ENCODE measurements at places on chromosomes 11 and 22. TPM values are rescaled to one million over a fixed set of nuclear protein-coding genes. Genes with fewer than 3 reads are reported as not detected.

DNA sequence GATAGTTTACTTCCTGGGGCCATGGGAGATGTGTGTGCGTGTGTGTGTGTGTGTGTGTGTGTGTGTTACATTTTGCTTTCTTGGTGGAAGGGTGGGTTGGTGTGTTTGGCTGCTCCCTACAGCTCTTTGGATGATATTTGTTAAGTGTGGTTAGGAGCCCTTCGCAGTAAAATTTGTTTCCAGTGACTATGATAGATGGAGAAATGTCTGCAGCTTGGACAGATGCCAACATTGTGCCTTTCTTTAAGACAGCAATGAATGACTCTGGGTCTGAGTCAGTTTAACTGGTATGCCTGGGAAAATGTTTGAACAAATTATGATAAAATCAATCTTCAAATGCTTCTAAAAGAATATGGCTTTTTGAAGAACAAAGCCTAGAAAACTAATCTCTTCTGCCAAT lies 102.7 kb upstream of the TRPC6 start:
- H3K27ac ChIP-seq: no peak overlapping the region
- H3K4me1 ChIP-seq: no peaks in the 10 kb centered on the region
- no peaks in the 10 kb centered on the region for H3K27me3 ChIP-seq
- H3K36me3 ChIP-seq: no peaks in the 10 kb centered on the region
- DNase-seq: peak; percentile 46

DNA sequence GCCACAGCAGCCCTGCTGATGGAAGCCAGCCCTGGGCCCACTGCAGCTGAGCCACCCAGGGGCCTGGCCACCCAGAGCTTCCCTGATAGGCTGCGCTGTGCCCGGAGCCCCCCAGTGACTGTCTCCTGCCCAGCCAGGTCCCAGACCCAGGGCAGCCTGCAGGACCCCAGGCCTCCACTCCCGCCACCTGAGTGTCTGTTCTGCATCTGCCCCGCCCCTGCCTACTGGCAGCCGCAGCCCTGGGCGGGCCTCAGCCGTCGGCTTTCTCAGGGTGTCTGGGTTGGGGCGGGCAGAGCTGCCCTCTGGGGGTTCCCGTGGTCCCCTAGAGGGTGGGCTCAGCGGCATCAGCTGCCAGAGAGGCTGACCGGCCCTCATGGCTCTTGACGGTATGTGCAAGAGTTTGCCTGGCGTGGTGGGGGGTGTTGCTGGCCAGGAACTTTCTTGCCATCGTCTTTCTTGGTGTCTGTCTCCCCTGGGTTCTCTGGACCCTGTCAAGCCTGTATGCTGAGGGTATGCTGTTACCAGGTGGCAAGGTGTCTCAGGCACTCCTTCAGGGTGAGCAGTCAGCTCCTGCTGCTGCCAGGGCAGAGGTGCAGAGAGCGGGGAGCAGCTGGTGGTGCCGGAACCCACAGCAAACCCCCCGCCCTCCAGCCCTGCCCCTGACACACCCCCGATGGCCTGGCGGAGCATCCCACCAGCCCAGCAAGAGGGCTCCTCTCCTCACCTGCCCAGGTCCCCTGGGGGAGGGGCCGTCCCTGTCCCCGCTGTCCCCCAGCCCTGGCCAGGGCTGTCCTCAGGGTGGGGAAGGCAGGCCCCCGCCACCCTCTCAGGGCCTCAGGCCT lies 12.2 kb upstream of the PIM3 start:
- DNase-seq: no peak
- no peak overlapping the region for H3K4me3 ChIP-seq
- H3K36me3 ChIP-seq: no peaks in the 10 kb centered on the region
- H3K27ac ChIP-seq: no peak overlapping the region

DNA sequence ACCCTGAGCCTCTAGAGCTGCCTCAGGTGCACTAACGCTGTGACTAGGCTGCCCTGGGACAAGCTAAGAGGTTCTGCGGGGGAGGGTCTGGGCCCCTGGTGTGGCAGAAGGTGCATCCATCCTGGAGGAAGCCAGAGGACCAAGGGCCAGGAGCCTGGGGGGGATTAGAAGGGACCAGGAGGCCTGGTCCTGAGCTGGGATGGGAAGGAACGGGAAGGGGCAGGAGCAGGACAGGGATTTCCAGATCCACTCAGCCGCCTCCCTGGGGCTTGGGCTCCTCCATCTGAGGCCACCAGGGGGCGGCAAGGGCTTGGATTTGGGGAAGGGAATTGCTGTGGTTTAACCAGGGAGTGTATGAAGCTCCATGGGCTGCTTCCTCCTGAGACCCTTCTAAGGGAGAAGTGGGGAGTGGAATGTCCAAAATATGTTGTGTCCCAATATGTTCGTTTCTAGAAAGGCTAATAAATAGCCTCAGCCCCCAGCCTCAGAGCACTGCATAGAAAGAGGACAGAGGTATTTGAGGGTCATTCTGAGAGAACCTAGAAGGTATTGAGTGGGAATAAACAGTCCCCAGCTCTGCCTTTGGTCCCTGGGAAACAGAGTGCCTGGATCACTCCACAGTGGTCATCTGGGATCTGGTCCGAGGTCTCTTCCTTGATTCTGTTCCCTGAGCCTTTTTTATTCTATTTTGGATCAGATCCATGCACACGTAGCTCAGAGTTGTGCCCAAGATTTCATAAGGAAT lies 17.4 kb upstream of the PRAME start:
- H3K27ac ChIP-seq: no peak overlapping the region
- H3K4me1 ChIP-seq: peaks cover 3% of the 10 kb centered on the region
- H3K4me3 ChIP-seq: no peak overlapping the region
- H3K36me3 ChIP-seq: no peaks in the 10 kb centered on the region

DNA sequence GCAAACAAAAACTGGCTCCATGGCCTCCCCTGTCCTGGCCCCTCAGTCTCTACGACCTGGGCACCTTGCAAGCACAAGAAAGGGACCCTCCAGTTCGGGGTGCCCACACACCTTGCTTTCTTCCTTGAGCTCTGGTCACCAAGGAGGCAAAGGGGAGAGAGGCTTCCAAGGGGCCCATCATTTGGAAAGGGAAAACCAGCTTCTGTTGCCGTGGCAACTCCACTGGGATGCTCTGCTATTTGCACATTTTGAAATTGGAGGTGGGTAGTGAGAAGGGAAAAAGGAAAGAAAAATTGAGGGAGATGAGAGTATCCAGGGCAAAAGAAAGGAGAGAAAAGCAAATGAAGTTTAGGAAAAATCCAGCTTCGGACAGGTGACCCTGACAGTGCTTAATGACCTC lies 388.4 kb downstream of the SHANK2 start:
- no peak overlapping the region for H3K4me3 ChIP-seq
- no peak for DNase-seq
- no peaks in the 10 kb centered on the region for H3K4me1 ChIP-seq
- H3K27me3 ChIP-seq: peaks cover 8% of the 10 kb centered on the region
- no peaks in the 10 kb centered on the region for H3K36me3 ChIP-seq

DNA sequence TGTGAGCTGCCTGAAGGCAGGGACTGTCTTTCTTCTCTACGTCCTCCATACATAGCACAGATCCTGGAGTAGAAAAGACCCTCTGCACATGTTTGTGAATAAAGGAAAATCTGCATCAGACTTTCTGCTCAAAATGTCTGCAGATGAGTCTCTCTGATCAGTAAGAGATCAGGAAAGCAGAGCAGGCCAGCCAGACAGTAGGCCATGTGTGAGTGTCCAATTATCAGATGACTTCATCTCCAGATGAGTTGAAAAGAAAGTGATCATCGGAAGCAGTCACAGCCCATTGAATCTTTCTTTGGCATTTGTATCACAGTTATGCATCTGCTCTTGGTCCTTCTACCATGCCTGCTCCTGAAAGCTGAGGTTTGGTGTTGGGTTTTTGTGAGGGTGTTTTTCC lies 298.7 kb upstream of the NCAM1 start:
- H3K36me3 ChIP-seq: no peaks in the 10 kb centered on the region
- H3K4me1 ChIP-seq: peaks cover 2% of the 10 kb centered on the region
- no peaks in the 10 kb centered on the region for H3K27me3 ChIP-seq
- H3K4me3 ChIP-seq: no peak overlapping the region
- H3K27ac ChIP-seq: no peak overlapping the region

- DNase-seq: no peak
- H3K4me3 ChIP-seq: no peak overlapping the region
- no peaks in the 10 kb centered on the region for H3K36me3 ChIP-seq
- no peak overlapping the region for H3K27ac ChIP-seq
- no peaks in the 10 kb centered on the region for H3K4me1 ChIP-seq
- H3K27me3 ChIP-seq: peaks cover 7% of the 10 kb centered on the region
Observed at GRCh38 chr11:45670386-45671135, 5.1 kb upstream of the CHST1 start.

DNA sequence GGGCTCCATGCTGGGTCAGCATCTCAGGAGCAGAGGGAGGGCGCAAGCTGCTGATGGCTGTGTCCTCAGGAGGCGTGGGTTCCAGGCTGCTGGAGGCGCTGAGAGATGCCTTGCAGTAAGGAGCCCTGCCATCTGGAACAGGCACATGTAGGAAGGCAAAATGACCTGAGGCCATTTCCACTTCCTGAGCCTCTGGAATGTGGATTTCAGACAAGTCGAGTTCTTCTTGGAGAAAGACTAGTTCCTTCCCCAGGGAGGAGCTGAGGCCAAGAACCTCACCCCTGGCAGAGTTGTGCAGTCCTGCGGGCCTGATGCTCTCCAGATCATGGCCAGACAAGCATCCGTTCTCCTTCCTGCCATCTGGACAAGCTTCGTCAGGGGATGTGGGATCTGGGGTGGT lies 19.3 kb downstream of the HPS4 start:
- no peak overlapping the region for H3K4me3 ChIP-seq
- H3K4me1 ChIP-seq: no peaks in the 10 kb centered on the region
- H3K27ac ChIP-seq: no peak overlapping the region
- DNase-seq: no peak
- peaks cover 79% of the 10 kb centered on the region for H3K36me3 ChIP-seq

DNA sequence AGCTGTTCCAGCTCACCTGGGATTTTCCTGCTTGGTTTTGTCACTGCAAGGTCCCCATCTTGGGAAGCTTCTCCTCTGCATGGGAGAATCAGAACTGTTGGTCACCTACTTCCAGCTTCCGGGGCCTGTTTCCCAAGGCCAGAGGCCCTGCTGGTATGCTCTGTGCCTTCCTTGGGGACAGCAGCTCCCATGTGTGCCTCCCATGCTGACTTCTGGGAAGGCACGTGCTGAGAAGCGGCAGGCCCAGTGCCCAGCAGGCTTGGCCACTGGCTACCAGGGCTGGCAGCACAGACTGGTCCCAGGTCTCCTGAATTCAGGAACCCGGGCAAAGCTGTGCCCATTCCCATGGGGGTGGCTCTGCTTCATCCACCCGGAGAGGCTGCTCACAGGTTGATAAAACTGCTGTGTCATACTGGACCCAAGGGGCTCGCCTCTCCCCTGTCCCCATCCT lies 33.8 kb downstream of the MYEOV start:
- DNase-seq: no peak
- H3K27me3 ChIP-seq: no peaks in the 10 kb centered on the region
- H3K36me3 ChIP-seq: peaks cover 5% of the 10 kb centered on the region
- no peak overlapping the region for H3K4me3 ChIP-seq

GRCh38 chr22:42310291-42311015 lies 40.0 kb upstream of the TCF20 start:
- H3K27ac ChIP-seq: peak overlapping the region; percentile 20
- DNase-seq: peak; percentile 67
- no peaks in the 10 kb centered on the region for H3K27me3 ChIP-seq

DNA sequence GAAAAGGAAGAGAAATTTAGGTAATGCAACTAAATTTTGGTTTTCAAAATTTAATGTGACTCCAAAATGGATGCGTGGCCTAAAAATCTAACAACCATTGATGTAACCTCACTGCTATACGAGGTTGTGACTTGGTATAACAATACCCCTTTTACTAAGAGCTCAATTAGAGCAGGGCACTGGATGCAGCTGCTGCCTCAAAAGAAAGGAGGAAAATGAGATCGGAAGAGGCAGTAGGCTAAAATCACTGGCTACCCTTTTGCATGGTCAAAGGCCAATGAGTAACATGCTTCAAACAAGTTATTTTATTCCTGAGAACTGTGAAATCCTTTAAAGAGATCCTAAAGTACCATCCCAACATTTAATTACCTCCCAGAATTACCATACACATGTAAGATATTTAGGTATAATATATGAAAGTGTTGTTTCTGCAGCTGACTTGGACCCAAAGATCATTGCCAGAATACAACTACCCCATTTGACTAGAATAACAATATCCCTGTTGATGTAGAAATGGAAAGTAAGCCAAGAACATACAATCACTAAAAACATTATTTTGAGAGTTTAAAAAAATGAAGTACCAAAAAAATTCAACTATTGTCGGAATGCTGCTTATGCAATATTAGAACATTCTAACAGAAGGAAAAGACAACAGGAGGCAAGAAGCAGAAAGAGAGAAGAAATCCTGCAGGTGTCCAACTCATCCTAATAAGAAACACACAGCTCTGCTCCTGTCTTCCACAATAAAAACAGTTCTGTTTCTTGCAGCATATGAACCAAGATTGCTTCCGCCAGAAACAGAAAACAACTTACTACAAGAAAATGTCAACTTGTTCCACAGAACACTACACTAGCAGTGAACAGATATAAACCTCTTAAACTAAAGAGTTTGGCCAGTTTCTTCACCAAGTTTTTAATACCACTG lies 15.0 kb downstream of the SIK3 start:
- H3K4me1 ChIP-seq: peaks cover 26% of the 10 kb centered on the region
- no peaks in the 10 kb centered on the region for H3K36me3 ChIP-seq
- DNase-seq: no peak
- H3K27ac ChIP-seq: no peak overlapping the region

DNA sequence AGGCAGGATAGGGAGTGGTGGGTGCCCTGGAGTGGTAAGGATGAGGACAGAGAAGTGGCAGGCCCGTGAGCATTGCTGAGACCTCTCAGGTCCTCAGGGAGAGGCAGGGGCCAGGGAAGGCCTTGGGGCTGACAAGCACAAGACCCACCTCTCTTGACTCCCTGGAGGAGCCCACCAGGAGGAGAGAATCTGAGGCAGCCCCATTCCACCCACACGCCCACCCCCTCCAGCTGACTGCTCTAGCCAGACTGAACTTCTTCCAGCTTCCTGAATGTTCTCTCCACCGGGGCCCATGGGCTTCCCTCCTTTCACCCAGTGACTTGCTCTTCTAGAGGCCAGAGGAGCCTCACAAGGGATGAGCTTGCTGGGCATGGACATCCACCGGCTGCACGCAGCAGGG lies 1403.0 kb downstream of the BRD1 start:
- H3K4me3 ChIP-seq: no peak overlapping the region
- no peaks in the 10 kb centered on the region for H3K4me1 ChIP-seq
- no peaks in the 10 kb centered on the region for H3K36me3 ChIP-seq
- no peak overlapping the region for H3K27ac ChIP-seq
- no peak for DNase-seq
- H3K27me3 ChIP-seq: no peaks in the 10 kb centered on the region

DNA sequence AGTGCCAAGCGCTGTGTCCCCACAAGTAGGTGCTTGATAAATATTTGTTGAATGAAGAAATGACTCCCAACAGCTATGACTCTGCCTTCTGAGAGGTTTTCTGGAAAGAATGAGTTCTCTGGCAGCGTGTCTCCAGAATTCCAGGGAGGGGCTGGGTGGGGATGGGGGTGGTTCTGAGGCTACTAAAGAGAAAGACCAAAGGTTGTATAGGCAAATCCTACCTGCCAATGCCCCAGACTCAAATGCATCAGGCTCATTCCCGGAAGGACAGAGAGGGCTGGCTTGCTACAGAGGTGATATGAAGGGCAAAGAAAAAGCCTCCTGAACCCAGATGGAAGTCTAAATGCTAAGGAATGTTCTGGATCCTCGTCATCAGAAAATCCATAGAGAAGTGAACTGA lies 1.9 kb downstream of the DUSP18 start:
- DNase-seq: no peak
- H3K4me3 ChIP-seq: no peak overlapping the region
- H3K27me3 ChIP-seq: no peaks in the 10 kb centered on the region
- H3K4me1 ChIP-seq: no peaks in the 10 kb centered on the region
- no peaks in the 10 kb centered on the region for H3K36me3 ChIP-seq
- no peak overlapping the region for H3K27ac ChIP-seq

The RPS3 gene
- total RNA-seq: 2,875 TPM

The DDIAS gene
- 41.5 TPM for total RNA-seq

The SEPTIN5 gene
- total RNA-seq: 58.9 TPM
